Sciatic nerve (tissue), 2 donors: ENCODE measurements at places on chromosomes 4 and X. TPM values are rescaled to one million over a fixed set of nuclear protein-coding genes. Genes with fewer than 3 reads are reported as not detected.

GRCh38 chr4:172986114-172986513 is 182.5 kb upstream of the GALNT7 start:
- no peak for DNase-seq

- DNase-seq = no peak
These were observed 35.8 kb downstream of the GPR82 start for GRCh38 chrX:41759817-41760216.

Gene HGFAC
- total RNA-seq = not detected

Gene PPEF1
- total RNA-seq = not detected

DNA sequence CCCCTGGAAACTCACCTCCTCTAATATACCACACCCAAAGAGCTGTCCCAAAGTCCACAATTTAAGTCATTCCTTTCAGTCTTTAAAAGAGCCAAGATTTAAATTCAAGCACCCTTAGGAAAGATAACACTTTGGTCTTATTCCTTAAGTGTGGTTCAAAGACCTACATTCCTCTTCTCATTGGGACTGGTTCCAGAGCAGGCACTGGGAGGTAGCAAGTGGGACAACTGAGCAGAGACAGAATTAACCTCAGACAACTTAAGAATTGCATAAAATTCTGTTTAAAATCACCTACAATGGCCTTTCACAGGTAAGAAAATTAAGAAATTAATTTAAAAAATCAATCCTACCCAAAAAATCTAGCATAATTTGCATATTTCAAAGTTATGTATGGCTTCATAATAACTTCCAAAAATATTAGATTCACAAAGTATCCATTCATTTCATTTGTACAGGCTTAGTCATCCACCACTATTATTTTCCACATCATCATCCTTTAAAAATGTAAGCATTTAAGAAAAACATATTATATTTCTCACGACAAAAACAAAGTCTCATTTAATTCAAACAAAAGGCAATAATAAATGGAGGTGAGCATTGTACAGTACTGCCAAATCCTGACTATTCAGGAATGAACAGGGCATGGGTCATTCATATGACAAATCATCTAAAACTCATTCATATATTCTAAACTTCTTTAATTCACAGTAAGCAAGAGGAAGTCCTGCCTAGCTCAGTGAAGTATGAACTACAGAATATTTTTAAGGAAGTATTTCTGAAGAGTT is 13.6 kb downstream of the PRSS12 start:
- no peak for DNase-seq

GRCh38 chr4:121675715-121676114 is 21.1 kb downstream of the ANXA5 start:
- DNase-seq = no peak

DNA sequence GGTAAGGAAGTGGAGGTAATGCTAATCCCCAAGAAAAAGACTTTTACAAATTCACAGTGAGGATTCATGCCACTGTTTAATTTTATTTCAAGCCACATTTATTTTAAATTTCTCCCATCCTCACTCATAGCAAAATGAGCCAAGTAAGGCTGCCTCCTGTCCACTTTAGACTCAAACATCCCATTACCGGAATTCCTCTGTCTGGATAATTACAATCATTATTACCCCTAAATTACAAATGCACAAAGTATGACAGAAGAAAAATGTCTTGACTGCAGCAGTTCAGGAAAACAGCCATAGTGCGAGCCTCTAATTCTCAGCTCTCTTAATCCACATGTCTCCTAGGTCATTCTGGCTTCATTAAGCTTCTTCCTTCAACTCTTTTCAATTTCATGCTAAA is 57.0 kb downstream of the MAPK10 start:
- no peak for DNase-seq

GRCh38 chr4:162010362-162010761 is 153.4 kb downstream of the FSTL5 start:
- DNase-seq = no peak

Gene ERCC6L
- 0.09 TPM for total RNA-seq

- DNase-seq = peak; percentile 34
These were observed 24.2 kb upstream of the SORCS2 start for GRCh38 chr4:7168106-7168505.

- DNase-seq = no peak
These were observed 626.9 kb downstream of the ANKRD50 start for GRCh38 chr4:124085561-124086180.

DNA sequence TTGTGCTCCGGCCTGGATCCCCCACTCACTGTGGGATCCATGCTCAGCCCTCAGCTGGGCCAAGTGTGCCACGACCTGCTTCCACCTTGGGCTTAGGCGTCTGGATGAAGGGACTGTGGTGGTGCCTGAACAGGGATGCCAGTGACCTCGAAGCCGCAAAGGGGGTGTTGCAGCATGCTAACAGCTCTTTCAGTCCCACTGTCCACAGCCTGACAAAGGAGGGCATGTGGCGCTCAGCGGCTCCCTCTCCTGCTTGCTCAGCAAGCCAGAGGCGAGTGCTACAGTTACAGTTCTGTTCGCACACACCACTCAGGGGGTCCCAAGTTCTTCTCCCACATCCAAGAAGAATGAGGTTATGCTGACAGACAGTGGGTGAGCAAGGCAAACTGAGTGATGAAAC is 5.2 kb upstream of the IGBP1 start:
- DNase-seq = no peak

DNA sequence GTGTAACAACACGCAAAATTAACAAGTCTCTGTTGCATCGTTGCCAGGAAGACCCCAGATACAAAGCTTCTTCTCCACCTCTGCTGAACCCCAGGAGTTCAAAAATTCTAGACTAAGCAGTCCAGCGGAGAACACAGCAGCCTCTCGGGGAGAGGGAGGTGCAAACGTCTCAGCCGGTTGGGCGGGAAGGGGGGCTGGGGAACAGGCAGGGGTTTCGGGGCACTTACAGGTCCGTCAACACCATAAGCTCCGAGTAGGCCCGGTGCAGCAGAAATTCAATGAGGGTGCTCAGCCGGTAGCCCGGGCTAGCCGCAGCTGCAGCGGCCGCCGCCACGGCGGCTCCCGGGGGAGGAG is 394 bp downstream of the MED14 start:
- peak; percentile 64 for DNase-seq

DNA sequence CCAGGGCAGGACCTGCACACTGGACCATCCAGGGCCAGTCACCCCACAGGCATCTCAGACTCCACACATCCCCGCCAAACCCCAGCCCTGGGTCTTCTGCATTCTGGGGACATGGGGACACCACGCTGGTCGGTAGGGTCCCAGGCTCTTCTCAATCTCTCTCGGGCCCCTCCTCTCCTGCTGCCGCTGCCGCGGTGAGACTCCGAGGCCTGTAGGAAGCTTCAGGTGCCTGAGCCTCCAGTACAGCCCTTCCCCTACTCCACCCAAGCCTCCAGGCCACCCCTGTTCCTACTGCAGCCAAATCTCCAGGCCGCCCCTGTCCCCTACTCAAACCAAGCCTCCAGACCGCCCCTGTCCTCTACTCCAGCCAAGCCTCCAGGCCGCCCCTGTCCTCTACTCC is 5.5 kb upstream of the ASMT start:
- no peak for DNase-seq

GRCh38 chr4:114400531-114400930 is 198.1 kb upstream of the UGT8 start:
- DNase-seq = no peak

GRCh38 chrX:13891377-13892140 is 74.7 kb upstream of the GPM6B start:
- DNase-seq = no peak

DNA sequence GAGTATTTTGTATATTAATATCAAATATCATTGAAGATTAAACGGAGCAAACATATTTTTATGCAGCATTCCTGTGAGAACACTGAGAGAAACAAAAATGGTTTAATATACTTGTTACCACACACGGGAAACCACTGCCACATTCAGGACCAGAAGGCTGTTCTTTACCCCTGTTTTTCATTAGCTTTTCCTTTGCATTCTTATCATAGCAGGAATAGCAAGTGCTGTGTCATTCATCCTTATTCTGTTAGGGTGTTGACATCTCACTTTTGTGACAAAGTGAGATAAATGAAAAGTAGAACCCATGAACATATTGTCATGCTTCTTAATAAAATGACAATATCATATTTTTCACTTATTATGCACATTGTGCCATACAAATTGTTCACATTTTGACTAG is 212.4 kb upstream of the NDST4 start:
- no peak for DNase-seq

GRCh38 chr4:145730026-145730425 is 50.1 kb downstream of the C4orf51 start:
- DNase-seq = no peak

Gene ADH7
- total RNA-seq = not detected

GRCh38 chr4:176775338-176775737 is 17.4 kb downstream of the VEGFC start:
- no peak for DNase-seq

DNA sequence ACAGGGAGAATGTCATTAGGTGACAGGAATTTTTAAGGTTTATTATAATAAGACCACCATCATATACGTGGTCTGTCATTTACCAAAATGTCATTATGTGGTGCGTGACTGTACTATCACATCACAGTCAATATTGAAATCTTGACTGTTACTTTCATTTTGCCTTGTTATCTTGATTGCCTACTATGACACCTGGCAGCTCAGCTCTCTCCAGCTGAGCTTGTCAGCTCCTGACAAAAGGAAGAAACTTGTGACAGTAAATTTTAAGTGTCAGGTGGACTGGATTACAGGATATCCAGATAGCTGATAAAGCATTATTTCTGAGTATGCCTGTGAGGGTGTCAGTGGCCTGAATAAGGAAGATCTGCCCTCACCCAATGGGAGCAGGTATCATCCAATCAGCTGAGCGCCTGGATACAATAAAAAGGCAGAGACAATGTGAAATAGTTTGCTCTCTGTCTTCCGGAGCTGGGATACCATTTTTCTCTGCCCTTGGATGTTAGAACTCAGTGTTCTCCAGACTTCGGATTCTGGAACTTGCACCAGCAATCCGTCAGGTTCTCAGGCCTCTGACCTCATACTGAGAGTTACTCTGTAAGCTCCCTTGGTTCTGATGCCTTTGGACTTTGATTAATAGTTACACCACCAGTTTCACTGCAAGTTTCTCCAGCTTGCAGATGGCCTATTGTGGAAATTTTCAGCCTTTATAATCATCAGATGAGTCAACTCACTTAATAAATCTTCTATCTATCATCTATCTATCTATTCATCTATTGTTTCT is 1454.7 kb upstream of the IGFBP7 start:
- DNase-seq = no peak
